ENCODE measurements at places on chromosomes 1 and 21.

GRCh38 chr1:162732566-162733335 is 57.8 kb upstream of the HSD17B7 start:
- no peak for DNase-seq

DNA sequence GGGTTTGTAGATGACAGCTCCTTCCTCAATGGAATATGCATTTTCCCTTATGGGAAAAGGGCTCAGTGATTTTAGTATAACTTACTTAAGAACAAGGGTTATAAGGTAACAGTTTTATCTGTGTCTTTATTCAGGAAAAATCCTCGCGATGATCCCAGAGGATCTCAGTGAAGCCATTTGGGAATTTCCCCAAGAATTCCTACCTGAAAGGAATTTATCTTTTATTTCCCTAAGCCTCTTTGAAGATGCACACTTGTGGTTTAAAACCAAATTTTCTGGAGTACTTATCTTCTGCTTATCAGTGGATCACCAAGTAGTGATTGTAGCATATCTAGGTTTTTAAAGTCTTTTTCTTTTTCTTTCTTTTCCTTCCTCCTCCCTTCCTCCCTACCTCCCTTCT is 58.8 kb downstream of the AK4 start:
- DNase-seq, result no peak

- DNase-seq, result no peak
These were observed 1.6 kb upstream of the METTL25B start for GRCh38 chr1:156726549-156727226.

GRCh38 chr1:219463636-219464035 is 149.3 kb downstream of the ZC3H11B start:
- DNase-seq, result no peak

GRCh38 chr1:221884821-221885220 is 142.9 kb upstream of the DUSP10 start:
- no peak for DNase-seq

DNA sequence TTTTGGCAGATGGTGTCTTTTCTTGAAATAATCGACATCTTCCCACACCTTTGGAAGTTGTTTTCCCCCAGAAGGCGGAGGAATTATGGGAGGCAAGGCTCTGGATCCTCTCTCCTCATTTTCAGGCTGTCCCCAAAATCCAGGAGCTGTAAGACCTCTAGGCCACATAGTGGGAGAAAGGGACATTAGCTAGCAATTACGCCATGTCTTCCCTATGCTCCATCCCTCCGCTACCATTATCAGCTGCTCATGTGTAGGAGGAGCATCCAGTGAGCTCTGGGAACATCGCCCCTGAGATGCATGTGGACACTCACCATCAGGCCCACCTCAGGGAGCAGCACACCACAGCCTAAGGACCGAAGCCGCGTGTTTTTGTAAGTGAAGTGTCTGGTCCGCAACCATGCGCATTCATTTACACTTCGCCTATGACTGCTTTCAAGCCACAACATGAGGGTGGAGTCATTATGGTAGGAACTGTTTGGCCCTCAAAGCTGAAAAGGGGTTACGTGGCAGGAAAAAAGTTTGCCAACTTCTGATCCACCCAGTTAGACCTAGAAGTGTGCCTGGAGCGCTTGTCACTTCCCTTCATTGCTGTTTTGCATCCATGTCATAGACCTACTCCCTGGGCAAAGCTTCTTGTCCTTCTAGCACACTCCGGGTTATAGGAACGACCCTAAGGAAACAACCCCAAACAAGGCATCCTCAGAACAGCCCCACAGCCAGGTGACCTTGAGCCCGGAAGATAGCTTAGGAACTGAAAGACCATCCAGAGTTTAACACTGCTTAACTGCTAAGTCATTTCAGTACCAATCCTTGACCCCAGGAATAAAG is 85.5 kb downstream of the C1orf94 start:
- DNase-seq, result no peak

GRCh38 chr1:210315529-210315928 is 13.2 kb upstream of the HHAT start:
- DNase-seq, result no peak

DNA sequence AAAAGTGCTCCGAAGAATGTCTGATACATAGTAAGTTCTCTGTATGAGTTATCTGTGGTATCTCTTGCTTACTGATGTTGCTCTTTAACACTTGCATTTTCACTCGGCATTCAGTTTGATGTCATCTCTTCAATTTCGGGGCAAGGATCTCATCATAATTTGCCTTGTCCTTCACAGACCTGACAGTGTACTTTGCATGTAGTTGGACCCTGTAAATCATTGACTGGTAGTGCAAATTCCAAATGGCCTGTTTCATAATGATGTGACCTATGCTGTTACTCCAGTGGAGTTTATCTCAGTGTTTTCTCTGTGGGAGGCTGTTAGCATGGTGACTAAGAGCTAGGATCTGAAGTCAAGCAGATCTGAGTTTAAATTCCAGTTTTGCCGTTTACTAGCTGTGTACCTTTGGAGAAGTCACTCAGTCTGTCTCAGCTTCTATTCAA is 34.2 kb upstream of the ABCD3 start:
- no peak for DNase-seq

DNA sequence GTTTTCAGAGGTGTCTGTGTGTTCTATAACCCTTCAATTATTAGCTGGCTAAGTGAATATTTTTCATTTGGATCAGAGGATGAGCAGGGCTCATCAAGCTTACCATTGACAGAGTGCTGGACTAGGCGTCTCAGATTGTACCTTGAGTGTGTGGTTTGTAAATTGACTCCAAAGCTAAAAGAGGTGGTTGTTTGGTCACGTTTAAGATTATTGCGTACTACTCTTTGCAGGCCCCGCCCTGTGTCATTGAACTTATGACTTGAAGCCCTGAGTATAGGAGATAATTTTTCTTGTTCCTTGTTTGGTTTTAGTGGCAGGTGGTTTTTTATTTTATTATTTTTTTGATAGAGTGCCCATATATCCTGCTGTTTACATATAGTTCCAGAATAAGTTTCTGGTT is 17.7 kb downstream of the MRPS6 start:
- no peak for DNase-seq

DNA sequence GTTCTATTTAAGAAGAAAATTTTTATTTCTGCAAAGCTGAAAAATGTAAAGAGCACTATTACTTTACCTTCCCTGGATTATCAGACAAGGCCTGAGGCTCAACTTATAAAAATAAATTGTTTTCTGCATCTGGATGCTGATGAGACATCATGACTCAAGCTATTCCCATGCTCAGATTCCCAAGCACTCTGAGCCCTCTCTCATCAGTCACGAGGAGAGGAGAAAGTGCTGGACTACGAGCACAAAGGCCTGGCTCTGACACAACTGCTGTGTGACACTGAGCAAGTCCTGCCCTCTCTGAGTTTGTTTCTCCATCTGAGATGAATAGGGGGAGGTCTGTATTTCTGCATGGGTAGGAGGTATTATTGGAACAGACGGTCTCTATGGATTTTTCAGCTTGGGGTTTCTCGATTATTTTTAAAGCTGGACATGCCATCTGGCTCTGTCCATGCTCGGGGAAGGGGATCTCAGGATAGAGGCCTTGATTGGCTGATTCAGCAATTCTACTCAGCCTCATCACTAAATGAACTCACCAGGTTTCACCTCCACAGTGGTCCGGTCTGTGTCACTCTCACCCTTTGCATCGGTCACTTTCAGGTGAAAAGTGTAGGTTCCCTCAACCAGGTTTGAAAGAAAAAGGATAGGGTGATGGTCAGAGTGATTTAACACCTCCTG is 107.7 kb downstream of the KIAA0319L start:
- peak; percentile 70 for DNase-seq

- no peak for DNase-seq
These were observed 13.2 kb downstream of the PPP1R12B start for GRCh38 chr1:202361701-202362100.

DNA sequence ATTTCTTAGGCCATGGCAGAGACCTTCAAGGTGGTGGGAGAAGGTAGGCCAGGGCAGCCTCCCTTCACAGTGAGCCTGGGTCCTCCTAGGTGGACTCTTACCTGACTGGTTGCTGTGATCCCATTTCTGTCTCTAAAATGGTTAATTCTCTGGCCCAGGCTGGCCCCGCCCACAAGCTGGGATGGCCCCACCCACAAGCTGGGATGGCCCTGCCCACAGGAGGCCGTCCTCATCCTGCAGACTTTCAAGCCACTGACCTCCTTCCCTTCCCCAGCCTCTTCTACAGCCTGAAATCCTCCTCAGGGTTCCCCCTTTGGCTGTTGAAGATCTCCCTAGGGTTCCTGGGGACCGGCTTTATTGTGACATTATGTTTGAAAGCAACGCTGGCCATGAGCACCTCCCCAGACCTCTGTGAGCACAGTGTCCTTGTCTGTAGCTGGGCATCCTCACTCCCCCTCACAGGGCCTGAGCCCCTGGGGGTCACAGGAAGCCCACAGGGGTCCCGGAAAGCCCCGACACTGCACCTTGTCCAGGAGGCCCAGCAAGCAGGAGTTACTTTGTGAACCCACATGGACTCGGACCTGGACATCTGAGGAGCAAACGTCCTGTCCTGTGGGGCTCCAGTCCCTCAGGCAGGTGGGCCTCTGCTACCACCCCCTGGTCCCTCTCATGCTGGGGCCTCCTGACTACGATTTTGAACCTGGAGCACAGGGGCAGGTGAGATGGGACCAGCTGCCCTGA is 621.7 kb downstream of the MATN1 start:
- DNase-seq, result no peak

DNA sequence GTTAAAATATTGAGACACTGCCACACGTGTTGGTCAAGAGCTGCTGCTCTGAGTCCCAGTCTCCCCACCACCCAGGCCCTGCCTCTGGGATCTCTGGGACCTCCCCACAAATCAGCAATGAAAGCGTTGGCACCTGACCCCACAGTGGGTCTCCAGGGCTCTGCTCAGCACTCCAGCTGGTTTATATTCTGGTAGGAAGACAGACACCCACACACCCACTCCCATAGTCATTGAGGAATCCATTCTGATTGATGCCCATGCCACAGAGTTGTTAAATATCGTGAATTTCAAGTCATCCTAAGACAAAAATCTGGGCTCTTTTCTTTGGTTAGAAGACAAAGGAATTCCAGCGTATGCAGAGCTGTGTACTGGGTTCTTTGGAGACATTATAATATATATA is 91.6 kb downstream of the KIF26B start:
- DNase-seq, result no peak

DNA sequence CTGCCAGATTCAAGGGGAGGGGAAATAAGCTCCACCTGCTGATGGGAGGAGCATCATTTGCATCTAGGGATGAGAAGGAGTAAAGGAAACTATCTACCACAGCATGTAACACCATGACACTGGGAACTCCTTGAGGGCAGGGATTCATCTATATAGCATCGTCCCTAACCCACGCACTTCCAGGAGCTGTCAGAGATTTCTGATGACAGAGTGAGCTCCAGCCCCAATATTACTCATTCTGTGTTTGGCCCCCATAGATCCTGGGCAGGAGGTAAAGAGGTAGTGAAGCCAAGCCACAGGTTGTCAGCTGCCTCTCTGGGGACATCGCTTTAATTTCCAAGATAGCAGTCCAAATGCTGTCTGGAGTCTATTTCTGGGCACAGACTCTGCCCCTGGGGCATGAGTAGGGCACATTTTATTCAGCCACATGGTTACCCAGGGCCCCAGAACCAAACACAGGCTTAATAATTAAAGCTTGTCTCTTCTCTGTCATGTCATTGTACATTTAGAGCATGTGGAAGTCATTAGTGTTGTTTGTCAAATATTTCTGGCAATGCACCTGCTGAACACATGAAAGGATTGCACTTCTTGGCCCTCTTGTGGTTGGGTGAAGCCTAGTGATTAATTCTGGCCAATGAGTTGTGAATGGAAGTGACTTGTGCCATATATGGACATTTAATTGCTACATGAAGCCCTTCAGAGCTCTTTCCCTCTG is 105.9 kb upstream of the POU3F1 start:
- DNase-seq, result no peak

GRCh38 chr1:202193614-202194327 is at the start of gene LGR6:
Gene LGR6, plus strand, starts transcription at chr1:202193799. Its CDS starts 191 bp downstream, at chr1:202193990.
- no peak for DNase-seq

- DNase-seq, result no peak
These were observed 79.3 kb downstream of the SH3BGR start for GRCh38 chr21:39531064-39531463.

- DNase-seq, result no peak
These were observed 533.6 kb downstream of the PTPRC start for GRCh38 chr1:199172171-199173124.

DNA sequence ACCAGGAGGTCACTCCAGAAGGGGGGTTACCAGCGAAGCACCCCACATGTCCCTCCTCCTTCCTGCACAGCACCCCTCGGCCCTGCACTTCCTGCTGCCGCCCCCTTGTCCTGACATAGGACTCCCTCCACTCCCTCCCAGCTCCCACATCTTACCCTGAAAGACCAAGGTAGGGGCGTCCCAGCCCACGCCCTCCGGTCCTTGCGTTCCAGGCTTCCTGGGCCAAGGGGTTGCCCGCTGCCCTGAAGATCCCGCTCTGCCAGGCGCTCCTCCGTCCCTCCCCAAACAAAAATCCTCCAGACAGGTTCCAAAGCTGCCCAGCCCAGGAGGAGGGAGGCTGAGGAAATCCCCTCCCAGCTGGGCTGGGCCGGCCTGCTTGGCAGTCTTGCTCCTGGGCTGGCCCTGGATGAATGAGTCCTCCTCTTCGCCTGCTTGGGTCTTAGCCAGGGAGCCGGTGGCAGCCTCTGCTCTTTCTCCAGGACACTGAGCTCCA is at the start of gene RHBDL2:
RHBDL2 (minus strand) TSS at position 304 of the 493 bp plus-strand sequence. CDS start 22,618 bp downstream, outside the sequence.
- DNase-seq, result no peak

DNA sequence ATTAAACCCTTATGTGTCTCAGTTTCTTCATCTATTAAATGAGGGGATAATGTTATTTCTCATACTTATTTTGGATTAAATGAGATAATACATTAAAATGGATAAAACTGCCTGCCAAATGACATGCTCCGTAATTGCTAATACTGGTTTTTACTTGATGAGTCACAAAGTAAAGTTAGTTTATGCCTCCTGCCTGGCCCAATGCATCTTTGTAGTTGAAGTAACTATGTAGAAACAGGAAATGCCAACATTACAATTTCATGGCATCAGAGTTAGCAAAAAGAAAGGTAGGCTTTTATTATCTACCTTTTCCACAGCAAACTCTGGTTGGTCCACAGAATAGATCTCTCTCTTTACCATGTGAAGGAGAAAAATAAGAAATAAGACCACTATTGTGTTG is 214.5 kb downstream of the TBX15 start:
- no peak for DNase-seq

DNA sequence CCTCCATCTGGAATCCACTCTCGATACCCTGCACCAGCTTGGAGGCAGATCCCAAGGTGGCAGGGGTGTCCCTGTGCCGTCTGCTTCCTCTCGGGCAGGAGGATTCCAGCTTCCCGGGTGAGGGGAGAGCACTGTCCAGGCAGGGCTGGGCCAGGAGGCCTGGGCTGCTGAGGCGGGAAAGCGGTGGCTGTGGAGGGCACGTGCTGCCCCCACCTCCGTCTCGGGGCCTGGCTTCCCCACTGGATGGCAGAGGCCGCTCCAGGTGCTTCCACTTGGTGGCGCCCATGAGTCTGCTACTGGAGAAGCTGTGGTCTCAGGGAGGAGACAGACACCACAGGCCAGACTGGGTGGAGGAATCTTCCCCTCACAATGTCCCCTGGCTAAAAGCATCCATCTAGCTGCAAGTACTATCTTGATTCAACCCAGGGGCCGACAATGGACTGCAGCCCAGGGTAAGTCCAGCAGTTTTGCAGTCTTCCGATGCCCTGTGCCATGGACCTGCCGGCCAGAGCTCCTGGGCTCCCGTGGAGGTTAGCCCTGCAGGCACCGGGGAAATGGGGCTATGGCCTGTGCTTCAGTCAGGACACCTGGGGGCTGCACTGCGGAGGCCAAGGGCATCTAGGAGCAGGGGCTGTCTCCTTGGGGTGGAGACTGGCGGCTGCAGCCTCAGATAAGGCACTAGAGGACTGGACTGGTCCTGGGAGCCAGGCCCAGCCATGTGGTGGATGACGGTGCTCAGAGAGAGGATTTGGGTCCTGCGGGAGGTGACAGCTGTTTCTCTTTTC is 41.3 kb upstream of the EIF4G3 start:
- no peak for DNase-seq

- peak; percentile 49 for DNase-seq
These were observed 10.3 kb upstream of the COL6A2 start for GRCh38 chr21:46087641-46088040.
